Activated CD4-positive, alpha-beta T cell treated with anti-CD3 and anti-CD28 coated beads, Interleukin-2, amount 50 U/mL, for 48 hours (primary cell): ENCODE measurements at places on chromosomes 1 and 21.

- DNase-seq: no peak
Observed at GRCh38 chr1:101128211-101128727, 102.7 kb upstream of the DPH5 start.

- no peak for DNase-seq
Observed at GRCh38 chr1:63906047-63906704, 132.4 kb downstream of the ROR1 start.

GRCh38 chr1:54774820-54775498, 10.6 kb upstream of the PARS2 start:
- DNase-seq: no peak

DNA sequence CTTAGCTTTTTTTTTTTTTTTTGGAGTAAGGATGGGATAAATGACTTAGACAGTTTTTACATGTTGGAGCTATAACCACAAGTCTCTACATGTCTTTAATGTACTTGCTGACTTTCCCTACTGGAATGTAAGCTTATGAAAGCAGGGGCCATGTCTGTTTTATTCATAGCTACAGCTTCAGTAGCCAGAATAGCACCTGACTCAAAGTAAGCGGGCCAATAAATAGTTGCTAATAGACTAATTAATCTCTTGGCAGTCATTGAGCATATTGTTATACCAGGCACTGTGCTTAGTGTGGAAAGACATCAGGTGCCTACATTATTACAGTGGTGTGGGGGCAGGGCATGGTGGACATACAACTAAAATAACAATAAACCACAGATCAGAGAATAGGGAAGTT, 84.4 kb upstream of the HOOK1 start:
- no peak for DNase-seq

- DNase-seq: no peak
Observed at GRCh38 chr1:203428981-203429599, 46.5 kb upstream of the PRELP start.

GRCh38 chr1:43984855-43985254, 5.8 kb downstream of the B4GALT2 start:
- no peak for DNase-seq

GRCh38 chr1:86227026-86227425, 70.5 kb upstream of the COL24A1 start:
- DNase-seq: no peak

GRCh38 chr1:43453442-43454269, at the start of gene HYI:
HYI (minus strand) TSS chr1:43453931; CDS start chr1:43453793, 138 bp downstream.
- DNase-seq: peak; percentile 74

DNA sequence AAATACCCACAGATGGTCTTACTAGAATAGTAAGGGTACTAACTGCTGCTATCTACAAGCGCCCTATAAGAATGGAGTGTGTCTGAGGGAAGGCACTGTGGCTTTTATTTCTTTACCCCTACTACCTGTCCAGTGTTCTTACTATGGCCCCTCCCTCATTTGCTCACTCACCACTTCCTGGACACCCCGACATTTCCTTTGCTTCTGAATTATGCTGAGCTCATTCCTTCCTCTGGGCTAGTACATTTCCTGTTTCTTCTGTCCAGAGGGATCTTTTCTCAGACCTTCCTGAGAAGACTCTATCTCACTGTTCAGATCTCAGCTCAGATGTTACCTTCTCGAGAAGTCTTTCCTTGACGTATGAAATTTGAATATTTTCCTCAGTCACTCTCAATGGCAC, 192.1 kb upstream of the DAB1 start:
- DNase-seq: no peak

- no peak for DNase-seq
Observed at GRCh38 chr1:68197891-68198290, 34.4 kb downstream of the WLS start.

GRCh38 chr1:12460911-12461621, 156.9 kb downstream of the DHRS3 start:
- DNase-seq: no peak

DNA sequence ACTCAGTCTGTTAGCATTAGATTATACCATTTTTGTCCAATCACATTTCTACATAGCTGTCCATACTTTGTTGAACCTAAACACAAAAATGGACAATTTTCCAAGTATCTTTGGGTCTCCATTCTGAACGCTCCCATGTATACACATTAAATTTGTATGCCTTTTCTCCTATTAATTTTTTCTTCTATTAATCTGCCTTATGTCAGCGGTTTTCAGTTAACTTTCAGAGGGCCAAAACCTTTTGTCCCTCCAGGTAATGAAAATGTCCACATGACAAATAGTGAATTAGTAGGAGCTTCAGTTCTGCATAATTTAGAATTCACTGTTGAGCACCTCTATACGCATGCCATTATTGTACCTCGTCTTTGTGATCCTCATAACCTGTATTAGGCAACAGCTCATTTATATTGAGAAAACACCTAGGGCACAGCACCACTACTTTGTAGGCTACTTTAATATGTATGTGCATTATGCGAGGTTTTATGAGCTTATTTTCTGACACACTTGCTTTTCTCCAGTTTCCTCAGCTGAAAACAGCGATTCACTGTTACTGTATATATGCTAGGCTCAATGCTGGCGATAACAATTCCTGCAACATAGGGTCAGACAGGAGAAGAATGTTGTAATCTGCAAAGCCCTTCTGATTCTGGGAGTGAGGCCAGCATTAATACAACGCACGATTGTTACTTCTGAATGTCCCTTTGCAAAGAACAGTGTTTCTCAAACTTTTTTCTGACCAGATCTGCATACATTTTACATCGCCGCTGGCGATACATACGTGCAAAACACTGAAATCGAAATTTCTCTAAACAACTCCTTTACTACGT, 1.1 kb upstream of the ABCD3 start:
- no peak for DNase-seq

DNA sequence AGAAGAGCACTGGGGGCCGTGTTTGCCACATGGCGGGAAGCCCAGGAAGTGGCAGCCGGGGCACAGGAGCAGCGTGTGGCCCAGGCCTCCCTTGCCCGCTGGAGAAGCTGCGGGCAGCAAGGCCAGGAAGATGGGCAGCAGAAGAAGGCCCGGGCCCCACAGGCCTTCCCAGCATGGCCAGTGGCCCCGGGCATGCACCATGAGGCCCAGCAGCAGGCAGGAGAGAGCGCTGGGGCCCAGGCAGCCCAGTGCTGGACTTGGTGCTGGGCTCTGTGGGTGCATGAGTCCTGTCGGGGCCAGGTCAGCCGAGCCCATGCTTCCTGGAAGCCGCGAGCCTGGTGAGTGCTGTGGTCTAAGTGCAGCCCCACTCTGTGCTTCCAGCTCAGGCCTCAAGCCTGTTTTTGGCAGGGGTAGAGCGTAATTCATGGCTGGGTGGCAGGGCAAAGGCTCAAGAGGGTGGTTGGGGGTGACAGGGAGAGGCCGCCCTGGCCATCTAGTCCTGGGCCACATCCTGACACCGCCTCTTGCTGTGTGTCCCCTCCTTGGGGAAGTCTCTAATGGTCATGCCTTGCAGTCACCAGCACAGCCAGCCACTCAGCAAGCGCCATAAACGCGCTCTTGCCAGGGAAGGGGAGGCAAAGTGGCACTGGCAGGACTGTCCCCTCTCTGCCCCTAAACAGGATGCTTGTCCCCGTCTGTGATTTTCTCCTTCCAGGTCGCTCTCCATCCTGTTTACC, 21.3 kb downstream of the MTHFR start:
- DNase-seq: no peak
